NK-92 treated with Interleukin-12 subunit alpha and Interleukin-12 subunit beta, amount 100 ng/mL, for 24 hours (cell line): ENCODE measurements at places on chromosomes 12 and 14.

- DNase-seq = no peak
These were observed 1.5 kb downstream of the BLOC1S1 start for GRCh38 chr12:55717011-55718007.

DNA sequence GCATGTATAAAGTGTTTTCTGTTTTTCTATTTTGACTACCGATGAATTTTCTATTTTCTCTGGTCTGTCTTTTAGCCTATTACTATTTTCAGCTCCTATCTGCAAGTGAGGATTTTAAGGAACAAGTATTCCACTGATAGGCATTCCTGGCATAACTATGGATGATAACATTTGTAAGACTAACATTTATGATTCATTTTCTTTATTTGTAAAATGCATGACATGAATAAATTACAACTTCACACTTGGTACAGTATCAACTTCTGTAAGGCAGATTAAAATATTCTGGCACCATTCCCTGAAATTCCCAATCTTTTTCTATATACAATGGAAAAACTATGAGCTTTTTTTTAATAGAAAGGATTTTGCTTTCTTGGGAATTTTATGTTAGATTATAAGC lies 121.0 kb upstream of the GARIN2 start:
- no peak for DNase-seq

GRCh38 chr14:71482671-71483070 lies 449.6 kb upstream of the RGS6 start:
- DNase-seq = no peak

DNA sequence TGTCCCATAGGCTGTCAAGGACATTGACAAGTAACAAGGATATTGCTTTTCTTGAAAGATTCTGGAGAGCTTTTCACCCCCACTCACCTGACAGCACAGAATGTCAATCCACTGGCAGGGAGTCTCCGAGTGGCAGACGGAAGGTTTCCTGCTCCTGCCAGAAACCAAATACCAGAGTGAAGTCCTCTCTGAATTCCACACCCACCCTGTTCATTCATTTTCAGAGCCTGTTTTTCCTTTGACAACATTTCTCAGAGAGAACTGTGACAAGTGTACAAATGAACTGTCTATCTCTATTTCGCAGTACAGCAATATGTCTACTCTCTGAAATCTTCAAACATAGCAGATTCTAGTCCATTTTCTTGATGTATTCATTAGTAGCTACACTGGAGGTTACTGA lies 26.2 kb upstream of the BICD1 start:
- no peak for DNase-seq

DNA sequence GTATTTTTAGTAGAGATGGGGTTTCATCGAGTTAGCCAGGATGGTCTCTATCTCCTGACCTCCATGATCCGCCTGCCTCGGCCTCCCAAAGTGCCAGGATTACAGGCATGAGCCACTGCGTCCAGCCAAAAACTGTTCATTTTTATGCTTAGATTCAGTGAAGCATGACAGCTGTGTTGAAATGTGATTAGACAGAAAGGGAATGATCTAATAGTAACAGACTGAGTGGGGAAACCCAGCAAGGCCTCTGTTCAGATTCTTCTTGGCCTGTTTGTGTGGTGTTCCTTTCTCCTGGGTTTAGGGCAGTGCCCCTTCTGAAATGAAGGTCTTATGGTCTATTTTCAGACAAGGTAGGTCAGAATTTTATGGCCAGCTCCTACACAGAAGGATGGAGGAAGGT lies 11.8 kb upstream of the ABCD4 start:
- no peak for DNase-seq

GRCh38 chr12:2306735-2307134 lies 253.9 kb downstream of the CACNA1C start:
- no peak for DNase-seq

DNA sequence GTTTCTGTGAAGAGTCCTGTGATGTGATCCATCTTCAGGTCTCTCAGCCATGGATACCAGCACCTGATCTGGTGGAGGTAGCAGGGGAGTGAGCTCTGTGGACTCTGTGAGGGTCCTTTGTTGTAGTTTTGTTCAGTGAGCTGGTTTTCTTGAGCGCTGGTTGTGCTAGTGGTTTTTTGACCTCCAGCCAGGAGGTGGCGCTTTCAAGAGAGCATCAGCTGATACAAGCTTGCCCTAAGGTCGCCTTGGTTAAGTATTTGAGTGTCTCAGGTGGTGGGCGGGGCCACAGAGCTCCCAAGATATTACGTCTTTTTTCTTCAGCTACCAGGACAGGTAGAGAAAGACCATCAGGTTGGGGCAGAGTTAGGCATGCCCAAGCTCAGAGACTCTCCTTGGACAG lies 139.7 kb downstream of the TTLL5 start:
- no peak for DNase-seq

DNA sequence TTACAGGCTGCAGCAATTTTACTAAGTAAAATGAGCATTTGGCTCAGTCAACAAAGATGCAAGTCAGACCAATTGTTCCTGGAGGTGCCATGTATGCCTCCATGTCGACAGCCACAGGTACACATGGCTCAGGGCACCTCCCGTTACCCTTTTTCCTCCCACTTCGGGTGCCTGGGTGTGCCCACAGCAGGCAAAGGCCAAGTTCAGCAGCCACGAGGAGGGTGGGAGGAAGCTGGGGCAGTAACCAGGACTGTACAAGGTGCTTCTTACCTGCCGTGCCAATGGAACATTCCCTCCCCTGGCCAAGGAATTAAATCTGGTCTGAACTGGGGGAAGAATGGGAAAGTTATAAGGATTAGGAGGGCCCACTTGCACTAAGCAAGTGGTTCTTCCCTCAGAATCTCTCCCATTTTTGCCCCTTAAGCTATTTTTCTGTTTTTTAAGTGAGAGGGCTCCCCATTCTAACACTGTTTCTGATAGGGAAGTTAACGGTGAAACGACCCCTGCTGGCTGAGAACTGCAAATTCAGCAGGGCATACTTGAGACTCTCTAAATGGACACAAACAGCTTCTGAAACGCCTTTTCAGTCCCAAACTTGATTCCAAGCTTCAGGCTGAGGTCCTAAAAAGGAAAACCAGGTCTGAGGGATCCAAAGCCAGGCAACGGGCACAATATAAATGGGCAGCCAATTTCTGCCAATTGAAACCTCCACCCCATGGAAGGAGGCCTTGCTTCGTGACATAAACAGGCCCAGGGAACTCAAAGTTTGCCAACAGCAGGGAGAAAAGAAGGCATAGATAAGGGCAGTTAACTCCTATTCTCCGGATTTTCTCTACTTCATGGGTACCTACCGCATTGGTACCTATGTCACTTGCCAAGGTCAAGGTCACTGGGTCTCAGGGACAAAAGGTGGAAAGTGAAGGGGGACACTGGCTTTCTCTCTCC lies 24.8 kb downstream of the CLECL1 start:
- peak; percentile 8 for DNase-seq

DNA sequence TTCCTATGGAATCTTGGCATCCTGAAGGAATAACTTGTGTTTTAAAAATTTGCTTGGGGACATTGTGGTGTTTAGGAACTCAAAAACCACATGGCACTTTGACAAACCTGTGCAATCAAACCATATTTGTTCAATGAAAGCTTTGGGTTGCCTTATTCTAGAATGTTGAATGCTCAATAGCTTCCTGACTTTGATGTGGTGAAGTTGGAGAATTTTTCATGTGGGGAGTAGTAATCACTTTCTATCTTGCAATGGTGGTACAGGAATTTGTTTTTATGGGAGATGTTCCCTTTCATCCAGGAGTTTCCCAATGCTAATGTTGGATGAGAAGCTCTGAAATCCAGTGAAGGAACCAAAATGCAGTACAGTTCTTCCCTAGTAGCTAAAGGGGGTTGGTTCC lies 42.2 kb upstream of the LDHB start:
- no peak for DNase-seq

- no peak for DNase-seq
These were observed 15.8 kb downstream of the ITPR2 start for GRCh38 chr12:26817183-26817591.

- DNase-seq = peak; percentile 15
These were observed 17.4 kb upstream of the B4GALNT3 start for GRCh38 chr12:442235-442884.

DNA sequence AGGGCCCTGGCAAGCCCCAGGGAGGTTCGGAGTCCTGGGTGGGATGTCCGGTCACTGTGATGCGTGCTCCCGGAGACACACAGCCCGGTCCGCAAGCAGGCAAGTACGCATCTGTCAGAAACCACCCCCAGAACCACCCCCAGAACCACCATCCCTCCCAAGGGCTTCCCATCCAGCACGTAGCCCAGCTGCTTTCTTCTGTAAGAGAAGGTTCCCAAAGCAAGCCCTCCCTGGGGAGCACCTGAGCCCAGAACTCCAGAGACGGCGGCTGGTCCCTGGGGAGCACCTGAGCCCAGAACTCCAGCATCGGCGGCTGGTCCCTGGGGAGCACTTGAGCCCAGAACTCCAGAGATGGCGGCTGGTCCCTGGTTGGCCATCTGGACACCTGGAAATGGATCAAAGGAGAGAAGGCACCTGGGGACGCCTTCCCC lies 2.6 kb upstream of the FBRSL1 start:
- DNase-seq = no peak

DNA sequence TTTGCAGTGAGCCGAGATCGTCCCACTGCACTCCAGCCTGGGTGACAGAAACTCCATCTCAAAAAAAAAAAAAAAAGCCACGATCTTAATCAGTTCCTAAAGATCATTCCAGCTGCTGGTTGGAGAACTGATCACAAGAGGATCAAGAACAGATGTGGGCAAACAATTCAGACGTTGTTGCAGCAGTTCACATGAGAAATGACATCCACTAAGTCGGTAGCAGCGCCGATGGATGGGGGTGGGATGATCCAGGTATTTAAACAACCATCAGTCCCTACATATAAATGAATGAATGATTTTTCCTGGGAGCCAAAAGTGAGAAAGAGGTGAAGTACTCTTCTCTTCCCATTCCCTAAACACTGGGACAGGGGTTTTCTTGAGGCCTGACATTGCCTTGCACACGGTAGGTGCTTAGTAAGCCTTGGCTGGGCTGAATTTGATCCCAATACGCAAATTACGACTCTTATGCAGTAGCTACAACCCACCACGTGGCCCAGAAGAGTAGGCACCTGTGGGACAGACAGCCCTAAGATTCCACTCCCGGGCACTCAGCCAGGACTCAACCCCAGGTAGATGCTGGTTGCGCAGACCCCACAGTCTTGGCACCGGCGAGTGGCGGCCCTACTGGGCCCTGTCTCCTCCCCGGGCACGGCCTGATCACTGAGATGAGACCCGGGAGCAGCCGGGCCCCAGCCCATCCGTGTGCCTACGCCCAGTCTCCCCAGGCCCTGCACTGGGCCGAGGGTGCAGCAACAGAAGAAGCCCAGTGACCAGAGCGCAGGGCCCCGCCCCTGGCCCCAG lies 565 bp downstream of the SPRYD3 start:
- peak; percentile 23 for DNase-seq

- DNase-seq = no peak
These were observed 28.6 kb downstream of the PYM1 start for GRCh38 chr12:55899082-55899481.

DNA sequence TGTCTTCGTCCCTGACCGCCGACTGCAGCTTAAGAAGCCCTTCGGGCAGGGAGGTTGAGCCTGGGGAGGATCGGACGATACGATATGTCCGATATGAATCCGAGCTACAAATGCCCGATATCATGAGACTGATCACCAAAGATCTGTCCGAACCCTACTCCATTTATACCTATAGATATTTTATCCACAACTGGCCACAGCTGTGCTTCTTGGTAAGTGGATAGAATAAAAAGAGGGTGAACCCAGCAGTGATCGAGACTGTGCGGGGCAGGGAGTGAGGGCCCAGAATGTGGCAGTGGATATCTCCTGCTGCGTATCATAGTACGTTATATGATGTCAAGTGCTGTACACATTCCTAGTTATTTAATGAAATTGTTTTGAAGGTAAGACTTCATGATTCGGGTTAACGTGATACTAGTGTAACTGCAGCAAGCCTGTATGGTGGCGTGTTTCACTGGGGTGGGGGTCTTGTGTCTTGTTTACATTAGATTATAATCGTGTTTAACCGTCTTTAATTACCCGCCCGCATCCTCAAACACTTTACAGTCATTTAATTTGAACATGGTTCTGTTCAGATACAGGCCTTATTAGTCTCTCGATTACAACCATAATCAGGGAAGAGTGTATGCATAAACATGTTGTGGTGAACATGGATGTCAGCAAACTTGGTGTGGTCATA lies 1.3 kb downstream of the NAA30 start:
- no peak for DNase-seq

- DNase-seq = no peak
These were observed 9.9 kb downstream of the ISCU start for GRCh38 chr12:108572166-108572790.

DNA sequence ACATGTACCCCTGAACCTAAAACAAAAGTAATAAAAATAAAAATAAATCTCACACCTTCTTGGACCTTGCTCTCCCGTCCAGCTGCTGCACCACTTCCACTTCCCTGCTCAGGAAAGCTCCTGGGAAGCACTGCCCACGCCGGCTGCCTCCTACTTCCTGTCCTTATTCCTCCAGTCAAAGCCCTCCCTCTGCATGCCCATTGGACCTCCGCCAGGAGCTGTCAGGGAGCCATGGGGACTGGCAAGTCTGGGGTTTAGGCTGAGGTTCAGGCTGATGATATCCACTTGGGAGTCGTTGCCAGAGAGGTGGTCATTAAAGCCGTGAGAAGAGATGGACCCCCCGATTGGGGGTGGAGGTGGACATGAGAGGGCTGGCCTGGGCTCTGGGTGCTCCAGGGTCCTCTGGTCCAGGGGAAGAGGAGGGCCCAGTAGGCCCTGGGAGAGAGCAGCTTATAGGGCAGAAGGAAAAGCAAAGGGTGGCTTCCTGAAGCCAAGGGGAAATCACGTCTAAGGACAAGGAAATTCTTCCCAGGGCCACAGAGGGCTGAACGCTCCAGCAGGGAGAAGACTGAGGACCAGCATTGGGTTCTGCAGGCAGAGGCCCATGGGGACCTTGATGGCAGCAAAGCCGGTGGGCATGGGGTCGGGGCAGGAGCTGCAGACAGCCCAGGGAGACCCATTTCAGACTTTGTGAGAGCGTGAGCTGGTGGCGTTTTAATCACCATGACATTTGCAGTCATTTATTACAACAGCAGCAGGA lies 78.7 kb downstream of the FZD10 start:
- DNase-seq = no peak

- no peak for DNase-seq
These were observed 2.1 kb downstream of the RNF10 start for GRCh38 chr12:120536064-120536791.

GRCh38 chr14:92692822-92693226 lies 55.6 kb downstream of the LGMN start:
- no peak for DNase-seq

GRCh38 chr12:30874455-30875321 lies 51.9 kb upstream of the TSPAN11 start:
- DNase-seq = no peak
